ACHN (cell line): ENCODE measurements at places on chromosomes 11 and 22.
A peak's percentile ranks its signal among the peaks of the same experiment; 100 is the strongest.

DNA sequence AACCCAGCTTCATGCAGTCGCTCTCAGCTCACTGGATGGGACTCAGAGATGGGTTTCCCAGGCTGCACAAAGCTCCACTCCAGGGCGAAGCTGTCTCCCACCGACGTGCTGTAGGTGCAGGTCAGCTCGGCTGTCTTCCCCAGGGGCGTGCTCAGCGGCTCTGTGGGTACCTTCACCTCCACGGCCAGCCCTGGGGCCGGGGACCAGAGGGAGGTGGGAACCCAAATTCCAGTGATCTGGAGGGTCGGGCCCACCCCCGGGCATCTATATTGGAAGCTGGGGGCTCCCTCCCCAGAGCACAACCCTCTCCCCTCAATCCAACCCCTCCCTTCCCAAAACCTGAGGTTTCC lies 689 bp downstream of the VSIG2 start:
- DNase-seq: no peak

DNA sequence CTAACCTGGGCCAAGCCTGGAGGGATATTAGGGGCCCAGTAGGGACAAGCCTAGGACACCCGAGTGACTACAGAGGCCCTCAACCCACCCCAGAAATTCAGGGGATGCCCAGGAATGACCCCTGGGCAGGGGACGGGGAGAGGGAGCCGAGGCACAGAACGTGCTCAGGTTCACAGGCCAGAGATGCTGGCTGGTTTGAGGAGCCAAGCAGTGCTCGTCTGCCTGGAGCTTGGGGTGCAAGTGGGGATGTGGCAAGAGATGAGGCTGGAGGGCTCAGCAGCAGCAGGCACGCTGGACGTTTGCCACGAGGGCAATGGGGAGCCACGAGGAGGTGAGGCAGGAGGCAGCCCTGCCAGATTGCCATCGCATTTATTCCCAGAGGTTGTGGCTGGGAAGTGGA lies 34.0 kb upstream of the EMID1 start:
- no peak for DNase-seq

GRCh38 chr11:112617977-112618826 lies 343.0 kb upstream of the NCAM1 start:
- DNase-seq: no peak

DNA sequence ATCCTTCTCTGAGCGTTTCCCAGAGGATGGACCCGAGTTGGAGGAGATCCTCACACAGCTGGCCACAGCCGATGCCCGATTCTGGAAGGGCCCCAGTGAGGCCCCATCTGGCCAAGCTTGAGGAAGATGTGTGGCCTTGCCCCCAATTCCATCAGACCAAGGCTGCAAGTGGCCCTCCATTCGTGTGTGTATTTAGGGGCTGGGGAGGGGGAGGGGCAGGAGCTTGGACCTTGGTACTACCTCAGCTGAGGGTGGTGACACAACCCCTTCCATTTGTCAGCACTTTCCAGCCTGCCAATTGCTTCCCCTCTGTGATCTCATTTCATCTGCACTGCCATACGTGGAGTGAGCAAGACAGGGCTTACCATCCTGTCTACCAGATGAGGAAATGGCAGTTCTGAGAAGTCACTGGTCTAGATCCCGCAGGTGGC lies 1.3 kb upstream of the BBS1 start:
- no peak for DNase-seq

GRCh38 chr22:28938286-28938833 lies 55.0 kb downstream of the ZNRF3 start:
- no peak for DNase-seq

GRCh38 chr11:45886816-45887520 lies 1.5 kb downstream of the MAPK8IP1 start:
- no peak for DNase-seq

DNA sequence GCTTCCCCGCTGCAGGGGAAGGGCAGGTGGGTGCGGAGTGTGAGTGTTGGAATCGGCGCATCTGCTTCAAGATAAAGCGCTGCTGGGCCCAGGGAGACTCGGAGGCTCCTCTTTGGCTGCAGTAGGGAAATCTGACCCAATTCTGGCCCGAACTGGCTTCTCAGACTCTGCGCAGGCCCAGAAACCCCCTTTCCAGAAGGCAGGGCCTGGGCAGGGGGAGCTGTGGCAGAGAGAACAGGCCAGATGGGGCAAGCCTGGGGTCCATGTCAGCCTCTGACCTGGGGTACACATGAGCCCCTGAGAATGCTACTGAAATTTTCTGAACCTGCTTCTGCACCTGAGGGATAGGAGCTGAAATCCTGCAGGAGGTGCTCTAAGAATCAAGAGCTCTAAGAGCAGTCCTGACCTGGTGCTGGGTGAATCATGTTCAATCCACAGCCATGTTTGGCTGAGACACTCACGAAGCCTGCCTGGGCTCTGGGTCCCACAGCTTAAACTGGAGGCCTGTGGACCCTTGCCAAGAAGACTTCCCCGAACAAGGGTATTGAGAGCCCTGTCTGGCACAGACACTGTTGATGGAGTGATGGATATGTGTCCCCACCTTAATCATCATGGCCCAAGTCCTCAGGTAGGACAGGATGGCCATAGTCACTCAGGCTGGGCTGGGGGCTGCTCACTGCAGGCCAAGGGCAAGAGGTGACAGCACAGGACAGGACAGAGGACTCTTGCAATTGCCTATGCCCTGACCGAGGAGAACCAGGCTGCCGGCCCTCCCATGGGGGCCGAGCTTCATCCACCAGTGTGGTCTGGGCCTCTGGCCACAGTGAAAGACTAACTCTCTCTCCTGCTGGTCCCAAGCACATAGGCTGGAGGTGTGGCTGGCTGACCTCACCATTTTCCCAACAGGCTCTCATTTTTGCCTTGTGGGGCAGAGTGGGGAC lies 6.9 kb downstream of the RAB3IL1 start:
- no peak for DNase-seq

- DNase-seq: peak; percentile 65
Measured at GRCh38 chr11:111918390-111919256, at the start of gene C11orf52. C11orf52 (plus strand) TSS chr11:111918913; CDS start chr11:111918973, 60 bp downstream.

DNA sequence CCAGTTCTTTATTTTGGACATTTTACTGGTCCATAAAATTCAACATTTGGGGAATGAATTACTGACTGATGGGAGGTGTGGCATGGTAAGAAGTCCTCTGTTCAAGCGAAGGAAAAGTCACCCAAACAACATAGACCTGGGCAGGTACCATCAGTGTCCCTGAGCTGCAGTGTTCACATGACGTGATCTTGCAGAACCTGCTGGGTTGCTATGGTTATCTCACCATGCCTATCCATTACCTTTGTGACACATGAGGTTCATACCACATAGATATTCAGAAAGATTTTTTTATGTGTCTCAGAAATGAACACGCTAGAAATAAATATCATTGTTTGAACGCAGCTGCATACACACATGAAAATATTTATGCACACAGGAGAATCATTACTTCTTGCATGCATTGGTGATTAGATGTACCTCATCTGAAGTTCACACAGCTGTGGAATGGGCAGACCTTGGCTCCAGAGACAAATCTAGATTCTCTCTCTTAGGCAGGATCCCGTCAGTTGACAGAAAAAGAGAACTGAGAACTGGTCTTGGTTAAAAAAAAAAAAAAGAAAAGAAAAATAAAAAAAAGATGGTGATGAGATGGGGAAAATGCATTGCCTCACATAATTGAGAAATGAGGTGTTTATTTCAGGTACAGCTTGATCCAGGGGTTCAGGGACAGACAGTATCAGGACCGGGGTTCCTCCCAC lies 21.4 kb upstream of the RCN1 start:
- DNase-seq: no peak

- no peak for DNase-seq
Measured at GRCh38 chr22:47290706-47291430, 528.4 kb downstream of the TBC1D22A start.

- no peak for DNase-seq
Measured at GRCh38 chr11:60875366-60876167, 8.2 kb downstream of the ZP1 start.

GRCh38 chr11:16773981-16774935 lies 35.8 kb downstream of the C11orf58 start:
- no peak for DNase-seq

GRCh38 chr22:32733196-32733768 lies 68.2 kb upstream of the TIMP3 start:
- DNase-seq: no peak

DNA sequence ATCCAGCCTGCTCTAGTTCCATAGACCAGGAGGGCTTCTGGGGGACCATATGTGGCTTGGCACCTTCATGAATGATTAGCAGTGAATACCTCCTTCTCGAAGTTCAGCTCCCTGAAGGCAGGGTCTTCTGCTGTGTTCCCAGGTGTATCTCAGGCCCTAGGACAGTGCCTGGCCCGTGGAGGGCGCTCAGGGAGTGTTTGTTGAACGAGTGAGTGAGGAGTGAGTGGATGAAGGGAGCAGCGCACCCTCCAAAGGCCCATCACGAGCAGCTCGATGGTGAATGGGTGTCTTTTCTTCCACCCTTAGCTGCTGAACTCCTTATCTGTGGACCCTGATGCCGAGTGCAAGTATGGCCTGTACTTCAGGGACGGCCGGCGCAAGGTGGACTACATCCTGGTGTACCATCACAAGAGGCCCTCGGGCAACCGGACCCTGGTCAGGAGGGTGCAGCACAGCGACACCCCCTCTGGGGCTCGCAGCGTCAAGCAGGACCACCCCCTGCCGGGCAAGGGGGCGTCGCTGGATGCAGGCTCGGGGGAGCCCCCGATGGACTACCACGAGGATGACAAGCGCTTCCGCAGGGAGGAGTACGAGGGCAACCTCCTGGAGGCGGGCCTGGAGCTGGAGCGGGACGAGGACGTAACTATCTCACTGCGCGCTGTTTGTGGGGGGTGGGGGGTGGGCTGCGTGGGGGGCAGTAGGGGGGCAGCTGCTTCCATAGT lies 9.5 kb downstream of the ANO1 start:
- DNase-seq: no peak

GRCh38 chr11:118924591-118925585 lies 838 bp downstream of the BCL9L start:
- DNase-seq: peak; percentile 37

- no peak for DNase-seq
Measured at GRCh38 chr22:44955102-44955501, 54.7 kb downstream of the PHF21B start.

- DNase-seq: no peak
Measured at GRCh38 chr11:14645015-14645912, 1.7 kb downstream of the PDE3B start.

DNA sequence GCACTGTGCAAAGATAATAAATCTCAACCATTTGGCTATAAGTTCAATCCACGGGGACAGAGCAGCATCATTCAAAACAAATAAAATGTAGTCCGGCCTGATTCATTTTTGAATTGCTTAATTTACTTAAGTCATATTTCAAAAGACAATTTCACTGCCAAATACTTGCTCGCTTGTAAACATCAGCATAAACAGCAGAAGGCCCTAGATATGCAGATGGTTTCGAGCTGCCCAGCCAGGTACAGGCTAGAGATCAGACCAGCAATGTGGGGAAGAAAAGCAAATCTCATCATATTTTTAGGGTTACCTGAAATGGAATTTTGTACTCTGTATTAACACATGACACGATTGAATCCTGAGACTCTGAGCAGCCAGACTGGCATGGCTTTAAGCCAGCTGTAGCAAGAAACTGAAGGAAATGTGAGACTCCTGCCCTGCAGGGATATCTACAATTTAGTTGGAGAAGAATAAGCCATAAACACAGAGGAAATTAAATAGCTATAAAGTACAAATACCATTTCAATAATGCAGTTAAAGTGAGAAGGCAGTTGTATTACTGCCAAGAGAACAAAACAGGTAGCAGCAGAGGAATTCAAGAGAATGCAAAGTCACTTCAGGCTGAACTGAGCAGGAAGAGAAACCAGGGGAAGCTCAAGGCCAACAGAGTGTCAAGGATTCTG lies 440.3 kb downstream of the ETS1 start:
- no peak for DNase-seq

GRCh38 chr22:48018346-48018745 lies 1255.9 kb downstream of the TBC1D22A start:
- no peak for DNase-seq

GRCh38 chr22:46792841-46793261 lies 30.4 kb downstream of the TBC1D22A start:
- DNase-seq: no peak

- DNase-seq: no peak
Measured at GRCh38 chr11:104661471-104661870, 236.8 kb downstream of the CASP12 start.

DNA sequence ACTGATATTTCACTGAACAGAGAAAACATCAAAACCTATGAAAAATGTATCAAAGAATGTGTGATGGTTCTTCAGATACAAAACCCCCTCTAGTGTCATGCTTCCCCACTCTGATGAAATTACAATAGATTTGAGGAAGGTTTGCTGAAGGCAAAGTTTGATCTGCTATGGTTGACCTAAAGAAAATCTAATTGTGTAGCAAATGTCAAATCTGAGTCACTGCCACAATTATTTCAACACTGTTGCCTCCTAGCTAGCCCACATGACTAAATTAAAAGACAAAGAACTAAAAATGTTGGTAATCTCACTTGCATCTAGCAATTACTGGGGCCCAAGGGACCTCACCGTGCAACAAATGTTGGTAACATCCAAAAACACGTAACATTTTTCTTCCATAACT lies 728.0 kb downstream of the DLG2 start:
- no peak for DNase-seq

- no peak for DNase-seq
Measured at GRCh38 chr11:57643802-57644201, 5.9 kb downstream of the YPEL4 start.

DNA sequence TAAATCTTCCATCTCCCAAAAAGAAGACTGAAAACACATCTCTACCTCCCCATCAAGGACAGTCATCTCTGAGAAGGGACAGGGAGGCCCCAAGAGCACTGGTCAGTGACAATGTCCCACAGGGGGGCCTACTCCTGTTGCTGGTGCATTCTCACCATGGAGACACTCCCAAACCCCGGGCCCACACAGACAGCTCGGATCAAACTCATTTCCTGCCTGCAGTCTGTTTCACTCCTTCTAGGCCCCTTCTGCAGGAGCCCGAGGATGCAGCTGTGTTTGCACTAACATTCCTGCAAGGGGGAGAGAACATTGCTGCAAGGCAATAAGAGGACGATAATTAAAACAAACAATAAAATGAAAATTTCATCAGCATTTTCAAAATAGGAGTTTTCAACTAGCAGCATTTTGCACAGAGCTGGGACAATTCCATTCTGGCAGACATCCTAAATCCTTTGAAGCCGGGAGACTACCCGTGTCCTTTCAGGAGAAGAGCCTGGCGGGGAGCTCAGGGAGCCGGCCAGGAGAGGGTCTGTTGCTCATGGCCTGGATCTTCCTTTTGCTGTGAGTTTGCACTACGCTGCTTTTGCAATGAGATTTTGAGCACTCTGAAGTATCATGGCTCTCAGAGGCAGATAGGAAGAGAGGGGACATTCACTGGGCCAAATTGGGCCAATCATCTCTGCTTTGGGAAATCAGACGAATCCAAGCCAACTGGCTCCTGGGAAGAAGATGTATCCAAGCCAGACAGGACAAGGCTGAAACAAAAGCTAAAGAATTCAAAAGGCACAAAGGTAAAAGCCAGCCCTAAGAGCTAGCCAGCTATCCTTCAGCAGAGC lies 33.2 kb downstream of the SPATA19 start:
- no peak for DNase-seq
